Lower leg skin (tissue), 4 donors: ENCODE measurements at places on chromosomes 5 and 9. TPM values are rescaled to one million over a fixed set of nuclear protein-coding genes. Genes with fewer than 3 reads are reported as not detected.

Gene BTNL3
- not detected for total RNA-seq

Gene C9
- not detected for total RNA-seq

Gene CAMK4
- total RNA-seq = 1.2 TPM

Gene DMRTA1
- 0.97 TPM for total RNA-seq

Gene GPR150
- 0.49 TPM for total RNA-seq

Gene LHX3
- total RNA-seq = not detected
